Hepatic stellate cell (primary cell): ENCODE measurements at places on chromosomes 12 and 14.

- DNase-seq = peak; percentile 83
Observed at GRCh38 chr12:116599285-116600136, 40.3 kb downstream of the MAP1LC3B2 start.

DNA sequence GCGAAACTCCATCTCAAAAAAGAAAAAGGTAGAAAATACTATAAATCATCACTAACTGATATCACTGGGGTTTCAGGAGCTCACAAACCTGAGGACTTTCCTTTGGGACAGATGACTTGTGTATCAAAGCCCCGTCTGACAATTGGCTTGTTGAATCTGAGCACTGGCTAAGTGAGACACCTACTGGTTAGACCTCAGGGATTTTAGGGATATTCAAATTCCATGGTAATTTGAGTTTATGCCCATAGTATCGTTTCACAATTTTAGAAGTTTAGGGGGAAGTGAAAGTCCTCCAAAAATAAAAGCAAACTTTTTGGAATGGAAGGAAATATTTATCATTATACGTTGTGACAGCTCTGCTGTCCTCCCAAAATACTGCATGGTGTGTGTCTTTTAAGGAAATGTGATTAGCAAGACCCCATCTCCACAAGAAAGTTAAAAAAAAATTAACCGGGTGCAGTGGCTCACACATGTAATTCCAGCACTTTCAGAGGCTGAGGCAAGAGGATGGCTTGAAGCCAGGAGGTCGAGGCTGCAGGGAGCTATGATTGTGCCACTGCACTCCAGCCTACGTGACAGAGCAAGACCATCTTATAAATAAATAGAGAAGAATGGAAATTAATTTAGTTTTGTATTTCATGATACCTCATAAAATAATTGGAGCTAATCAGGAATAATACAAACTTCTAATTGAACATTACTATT lies 49.2 kb downstream of the FBXL14 start:
- DNase-seq = no peak

DNA sequence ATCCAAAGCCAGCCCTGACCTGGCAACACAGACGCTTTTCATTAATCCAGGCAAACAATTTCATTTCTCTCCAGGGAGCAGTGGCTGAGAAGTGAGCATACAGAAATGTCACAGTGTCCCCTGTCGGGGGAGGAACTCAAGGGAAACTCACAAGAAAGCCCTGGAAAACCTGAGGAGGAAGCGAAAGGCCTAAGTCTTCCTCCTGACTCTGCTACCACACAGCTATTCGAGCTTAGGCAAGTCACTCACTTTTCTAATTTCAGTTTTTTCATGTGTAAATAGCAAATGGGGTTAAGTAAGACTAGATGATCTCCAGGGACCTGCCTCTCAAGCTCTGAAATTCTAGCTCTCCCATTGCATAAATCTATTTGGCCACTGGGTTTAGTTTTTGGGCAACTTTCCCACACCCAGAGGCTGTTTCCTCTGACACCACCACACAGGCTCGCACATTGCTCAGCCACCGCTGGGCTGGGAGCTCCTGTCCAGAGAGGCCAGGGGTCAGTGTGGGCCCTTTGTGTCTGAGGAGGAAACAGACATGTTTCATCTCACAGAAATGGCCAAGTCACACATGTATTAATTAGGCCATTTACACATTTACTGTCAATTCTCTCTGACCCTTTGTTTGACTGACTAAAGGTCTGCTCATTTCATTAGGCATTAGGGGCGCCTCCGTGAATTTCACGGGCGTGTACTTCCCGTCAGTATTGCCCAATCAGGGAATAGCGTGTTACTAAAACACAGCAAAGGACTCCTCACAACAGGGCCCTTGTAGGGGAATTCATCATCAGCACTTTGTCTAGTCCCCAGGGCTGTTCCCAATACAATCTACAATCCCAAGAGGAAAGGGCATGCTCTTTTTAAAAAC lies 9.8 kb upstream of the PNMA1 start:
- DNase-seq = peak; percentile 93

DNA sequence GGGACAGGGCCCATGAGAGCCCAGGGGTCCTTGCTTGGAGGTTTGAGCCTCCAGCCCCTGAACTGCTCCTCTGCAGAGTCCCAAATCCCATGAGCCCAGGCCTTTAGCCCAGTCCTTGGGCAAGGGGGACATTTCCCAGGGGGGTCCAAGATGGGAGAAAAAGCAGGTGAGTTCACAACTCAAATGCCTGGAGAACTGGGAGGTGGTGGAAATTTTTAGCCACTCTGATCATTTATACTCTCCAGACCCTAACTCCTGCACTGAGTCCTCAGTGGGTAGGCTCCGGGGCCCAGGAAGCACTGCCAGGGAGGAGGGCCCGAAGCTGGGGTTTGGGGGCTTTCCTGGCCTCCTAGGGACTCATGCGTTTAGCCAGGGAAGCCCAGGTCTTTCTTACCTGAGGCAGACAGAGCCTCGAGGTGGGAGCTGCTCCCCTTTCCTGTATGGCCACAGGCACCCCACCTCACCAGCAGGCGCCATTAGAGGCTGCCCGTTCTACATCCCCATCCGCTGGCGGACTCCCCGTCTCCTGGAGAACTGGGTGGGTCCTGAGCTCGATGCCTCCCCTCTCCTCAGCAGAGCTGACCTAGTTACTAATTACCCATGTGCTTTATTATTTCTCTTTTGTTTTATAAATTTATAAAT lies 998 bp downstream of the HNF1A start:
- no peak for DNase-seq

- DNase-seq = no peak
Observed at GRCh38 chr12:81010641-81011040, 67.2 kb upstream of the ACSS3 start.

- no peak for DNase-seq
Observed at GRCh38 chr14:105096206-105096875, 31.1 kb upstream of the GPR132 start.

DNA sequence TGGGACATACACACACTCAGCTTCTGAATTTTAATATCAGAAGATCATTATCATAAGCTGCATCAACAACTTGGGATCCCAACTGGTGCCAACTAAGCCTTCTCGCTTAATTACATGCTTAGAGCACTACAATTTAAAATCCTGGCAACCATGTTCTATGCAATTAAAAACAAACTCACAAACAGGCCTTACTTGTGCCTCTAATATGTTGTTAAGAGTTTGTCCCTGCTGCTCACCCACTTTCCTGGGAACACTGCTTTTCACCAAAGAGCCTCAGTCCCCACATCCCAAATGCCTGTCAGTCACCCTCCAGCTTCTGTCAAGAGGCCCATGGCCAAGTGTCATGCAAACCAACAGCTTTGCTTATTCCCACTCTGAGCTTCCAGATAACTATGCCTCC lies 69.7 kb downstream of the TTC9 start:
- DNase-seq = no peak

- DNase-seq = no peak
Observed at GRCh38 chr12:70840656-70841350, 79.7 kb downstream of the PTPRR start.

GRCh38 chr14:92577321-92577742 lies 63.8 kb downstream of the RIN3 start:
- no peak for DNase-seq

DNA sequence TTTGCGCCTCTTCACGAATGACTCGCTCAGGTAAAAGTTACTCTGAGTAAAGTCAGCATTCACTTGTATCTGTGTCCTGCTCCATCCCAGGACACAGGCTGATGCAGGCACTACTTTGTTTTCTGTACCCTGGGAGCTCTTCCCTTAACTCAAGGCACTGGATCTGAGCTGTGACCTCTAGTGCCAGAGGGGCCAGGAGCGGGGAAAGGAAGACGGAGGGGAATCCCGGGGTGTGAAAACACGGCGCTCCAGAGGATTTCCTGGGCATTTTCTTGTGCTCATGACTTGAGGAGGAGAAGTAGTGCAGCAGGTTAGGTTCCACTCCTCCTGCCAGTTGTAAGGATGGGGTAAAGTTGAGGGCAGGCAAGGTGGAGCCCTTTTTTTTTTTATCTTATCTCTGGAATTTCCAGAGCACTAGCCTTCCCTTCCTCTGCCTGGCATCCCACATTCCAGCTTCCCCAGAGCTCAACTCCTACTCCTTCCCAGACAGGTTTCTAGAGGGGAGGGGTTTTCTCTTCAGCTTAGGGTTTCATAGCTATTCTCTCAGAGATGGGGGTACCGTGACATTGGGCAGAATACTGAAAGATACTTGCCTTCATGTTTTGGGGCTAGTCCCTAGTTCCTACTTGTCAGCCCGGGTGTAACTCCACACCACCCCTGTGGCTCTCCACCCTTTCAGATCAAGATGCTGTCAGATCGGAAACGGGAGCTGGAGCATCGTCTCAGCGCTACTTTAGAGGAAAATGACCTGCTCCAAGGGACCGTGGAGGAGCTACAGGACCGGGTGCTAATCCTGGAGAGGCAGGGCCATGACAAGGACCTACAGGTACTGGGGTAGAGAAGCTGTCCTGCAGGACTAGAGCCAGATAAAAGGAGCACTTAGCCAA lies 52.3 kb downstream of the RAB35 start:
- no peak for DNase-seq

GRCh38 chr14:61749867-61750266 lies 12.4 kb upstream of the SNAPC1 start:
- no peak for DNase-seq

- DNase-seq = no peak
Observed at GRCh38 chr14:103815253-103815652, 32.1 kb downstream of the PPP1R13B start.
